ENCODE measurements at places on chromosomes 5 and 9.
A peak's percentile ranks its signal among the peaks of the same experiment; 100 is the strongest.

DNA sequence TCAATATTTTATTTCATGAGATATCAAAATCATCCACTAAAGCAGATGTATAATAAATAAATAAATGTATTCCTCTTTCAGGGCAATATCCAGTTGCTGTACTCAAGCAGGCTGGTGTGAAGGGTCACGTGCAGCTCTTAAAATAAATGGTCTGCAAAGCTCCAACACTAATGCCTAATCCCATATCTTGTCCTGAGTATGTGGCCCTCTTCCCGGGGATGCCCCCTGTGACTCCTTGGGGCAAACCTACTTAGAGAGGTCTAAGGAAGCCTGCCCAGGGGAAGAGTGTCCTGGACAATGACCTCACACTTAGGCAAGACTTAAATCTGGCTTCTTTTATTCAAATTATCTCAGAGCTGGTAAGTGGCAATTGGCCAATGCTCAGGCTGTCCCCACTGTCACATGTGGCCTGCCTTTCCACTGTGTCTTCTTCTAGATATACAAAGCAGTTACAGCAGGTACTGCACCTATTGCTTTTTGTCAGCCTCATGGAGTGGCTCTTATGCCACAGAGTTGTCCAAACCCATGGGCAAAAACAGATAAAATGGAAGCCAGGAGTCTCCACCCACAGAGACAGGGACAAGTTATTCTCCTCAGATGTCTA is 55.3 kb downstream of the SEMA5A start:
- no peak for DNase-seq

GRCh38 chr9:34375901-34376595 is 650 bp downstream of the MYORG start:
- peak; percentile 68 for DNase-seq

- DNase-seq: no peak
Measured at GRCh38 chr9:104606152-104606551, 725 bp upstream of the OR13C2 start.

DNA sequence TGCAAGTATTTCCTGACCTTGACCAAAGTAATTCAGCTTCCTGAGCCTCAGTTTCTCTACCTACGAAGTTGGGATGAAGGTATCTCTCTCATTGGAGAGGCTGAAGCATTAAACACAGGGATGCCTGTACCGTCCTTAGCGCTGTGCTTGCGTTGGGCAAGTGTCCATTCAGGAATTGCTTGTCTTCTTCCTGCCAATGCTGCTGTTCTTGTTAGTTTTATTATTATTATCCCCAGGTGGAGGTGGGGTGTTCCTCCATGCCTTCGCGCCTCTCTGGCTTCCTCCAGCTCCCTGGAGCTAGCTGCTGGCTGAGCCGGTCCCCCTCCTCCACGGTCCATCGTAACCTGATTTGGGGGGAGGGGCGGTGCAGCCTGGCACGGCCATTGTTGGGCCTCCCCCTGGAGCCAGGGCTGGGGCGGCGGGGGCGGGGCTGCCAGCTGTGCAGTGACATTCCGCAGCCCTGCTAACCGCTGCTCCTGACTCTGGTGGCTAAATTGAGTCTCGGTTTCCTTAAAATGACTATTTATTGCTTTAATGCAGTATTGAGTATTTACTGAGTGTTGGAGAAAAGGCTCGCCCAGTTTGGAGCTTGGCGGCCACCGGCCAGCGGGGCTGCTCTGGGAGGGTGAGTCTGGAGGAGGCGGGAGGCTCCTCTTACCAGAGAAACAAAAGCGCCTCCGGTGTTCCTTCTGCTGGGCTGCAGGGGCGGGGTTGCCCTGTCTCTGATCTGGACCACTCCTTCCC is 51.3 kb downstream of the LMX1B start:
- no peak for DNase-seq

DNA sequence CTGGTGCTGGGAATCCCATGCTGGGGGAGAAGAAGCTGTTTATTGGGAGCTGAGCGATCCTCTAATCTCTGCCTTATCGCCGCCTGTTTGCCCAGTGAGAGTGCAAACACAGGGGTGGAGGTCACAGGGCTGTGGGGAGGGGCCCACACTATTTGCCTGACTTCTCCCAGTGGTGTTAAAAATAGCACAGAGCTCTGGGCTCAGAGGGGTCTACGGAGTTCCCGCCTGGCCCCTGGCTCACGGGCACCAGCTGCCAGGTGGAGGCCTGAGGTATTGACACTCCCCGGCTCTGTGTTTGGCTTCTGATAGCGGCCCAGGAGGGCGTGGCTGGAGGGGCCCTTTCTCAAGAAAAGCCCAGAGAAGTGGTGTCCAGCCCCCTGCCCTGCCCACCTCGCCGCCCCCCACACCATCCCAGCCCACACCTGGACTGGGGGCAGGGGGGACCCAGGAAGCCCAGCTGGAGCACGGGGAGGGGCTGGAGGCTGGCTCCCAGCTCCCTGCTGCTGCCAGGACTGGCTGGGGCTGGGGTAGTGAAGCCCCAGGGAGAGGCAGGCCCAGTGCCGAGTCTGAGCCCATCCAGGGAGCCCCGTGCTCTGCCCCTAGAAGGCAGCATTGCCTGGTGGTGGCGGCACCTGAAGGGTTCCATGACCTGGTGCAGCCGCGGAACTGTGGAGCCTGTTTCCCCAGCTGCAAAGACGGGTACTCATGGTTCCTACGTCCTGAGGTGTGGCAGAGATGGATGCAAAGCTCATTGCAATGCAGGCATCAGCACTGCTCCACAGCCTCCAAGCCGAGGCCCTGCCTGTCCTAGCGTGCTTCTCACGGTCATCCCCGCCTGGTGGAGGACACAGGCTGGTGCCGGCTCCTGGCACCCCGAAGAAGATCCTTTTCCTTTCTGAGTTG is 35.7 kb upstream of the EGFL7 start:
- DNase-seq: no peak

Data from T47D (cell line).